ENCODE measurements at places on chromosomes 2 and 18.
A peak's percentile ranks its signal among the peaks of the same experiment; 100 is the strongest.

DNA sequence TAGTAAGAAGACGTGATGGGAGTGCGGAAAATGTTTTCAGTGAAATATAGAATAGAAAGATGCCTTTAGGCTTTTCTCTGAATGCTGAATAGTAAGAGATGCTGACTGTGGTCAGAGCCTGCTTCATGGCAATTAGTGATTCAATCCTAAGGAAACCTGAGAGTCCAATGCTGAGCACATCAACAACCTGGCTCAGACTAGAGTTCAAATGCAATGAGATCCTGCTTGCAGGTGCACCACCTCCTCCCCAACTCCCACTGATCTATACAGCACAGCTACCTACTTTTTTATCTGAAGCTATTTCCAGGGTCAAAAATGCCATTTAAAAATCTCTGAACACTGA is 65.4 kb downstream of the AAK1 start:
- no peak for DNase-seq

DNA sequence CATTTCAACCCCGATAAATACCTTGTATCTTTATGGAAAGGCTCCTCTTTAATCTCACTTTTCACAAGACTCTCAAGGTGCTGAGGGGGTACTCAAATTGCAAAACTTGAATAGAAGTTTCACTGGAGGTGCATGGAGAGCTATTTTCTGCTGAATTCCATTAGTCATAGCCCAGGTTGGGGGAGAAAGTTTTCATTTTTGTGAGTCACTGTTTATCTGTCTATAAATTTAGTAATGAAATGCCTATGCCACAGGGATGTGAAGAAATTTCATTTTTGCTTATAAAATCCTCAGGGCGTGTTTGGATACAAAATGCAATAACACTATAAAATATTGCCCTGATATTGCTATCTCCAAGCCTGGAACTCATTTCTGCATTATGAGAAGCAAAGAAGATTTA is 346.3 kb downstream of the LRATD1 start:
- DNase-seq: no peak

DNA sequence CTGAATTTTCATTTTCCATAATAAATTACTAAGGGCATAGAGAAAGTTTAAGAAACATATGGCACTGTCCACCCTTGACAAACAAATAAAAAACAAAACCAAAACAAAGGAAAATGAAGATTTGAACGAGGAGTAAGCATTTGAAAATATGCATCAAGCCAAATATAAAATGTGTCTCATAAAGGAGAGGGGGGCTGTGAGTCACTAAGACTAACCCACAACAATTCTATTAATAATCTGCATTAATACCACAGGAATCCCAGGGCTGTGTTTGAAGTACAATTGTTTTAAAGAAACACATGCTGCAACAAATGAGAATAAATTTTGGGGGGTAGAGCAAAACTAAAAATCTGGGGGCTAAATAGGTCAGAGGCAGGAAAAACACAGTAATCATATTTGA is 53.8 kb upstream of the STK17B start:
- no peak for DNase-seq

DNA sequence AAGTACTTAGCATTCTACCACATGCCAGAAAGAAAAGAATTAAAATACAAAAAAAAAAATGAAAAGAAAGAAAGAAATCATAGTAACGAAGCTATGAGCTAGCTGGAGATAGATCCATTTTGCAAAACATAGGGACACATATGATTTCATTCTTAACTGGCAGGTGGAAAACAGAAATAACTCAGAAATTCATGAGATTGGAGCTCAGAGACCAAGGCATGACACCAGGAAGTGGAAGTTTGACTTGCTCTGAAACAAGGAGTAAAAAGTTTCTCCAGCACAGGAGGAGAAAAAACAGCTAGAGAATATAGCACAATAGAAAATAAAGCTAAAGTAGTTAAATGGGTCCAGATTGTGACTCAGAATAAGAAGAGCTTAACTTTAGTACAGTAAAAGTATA is 278.1 kb downstream of the ZEB2 start:
- no peak for DNase-seq

DNA sequence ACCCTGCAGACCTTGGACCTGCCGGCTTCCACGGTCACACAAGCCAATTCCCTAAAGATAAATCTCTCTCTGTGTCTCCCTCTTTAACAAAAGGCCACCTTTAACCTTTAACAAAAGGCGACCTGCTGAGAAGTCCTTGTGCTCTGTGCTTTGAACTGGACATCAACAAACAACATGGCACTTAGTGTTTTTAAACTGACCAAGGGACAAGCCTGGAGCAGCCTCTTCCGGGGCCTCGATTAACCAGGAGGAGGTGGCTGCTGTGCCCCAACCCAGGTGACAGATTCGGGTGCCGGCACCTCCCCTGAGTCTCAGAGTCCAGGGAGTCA is 135.3 kb downstream of the RTP5 start:
- no peak for DNase-seq

DNA sequence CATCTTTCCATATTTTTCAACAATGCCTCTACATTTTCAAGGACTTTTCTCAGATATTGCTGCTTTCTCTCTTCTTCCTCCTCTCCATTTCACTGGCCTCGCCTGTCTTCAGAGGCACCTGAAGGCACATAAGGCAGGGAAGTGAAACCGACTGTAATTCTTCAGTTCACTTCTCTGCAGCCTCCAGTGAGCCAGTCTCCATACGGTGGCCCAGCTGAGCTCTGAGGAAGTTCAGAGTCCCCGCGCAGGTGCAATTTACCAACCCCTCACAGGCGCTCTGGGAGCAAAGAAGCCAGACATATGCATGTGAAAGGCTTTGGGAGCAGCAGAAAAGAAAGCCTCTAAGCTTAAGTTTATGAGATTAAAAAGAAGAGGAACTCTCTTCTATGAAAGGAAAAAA is 12.4 kb downstream of the KLHL14 start:
- no peak for DNase-seq

DNA sequence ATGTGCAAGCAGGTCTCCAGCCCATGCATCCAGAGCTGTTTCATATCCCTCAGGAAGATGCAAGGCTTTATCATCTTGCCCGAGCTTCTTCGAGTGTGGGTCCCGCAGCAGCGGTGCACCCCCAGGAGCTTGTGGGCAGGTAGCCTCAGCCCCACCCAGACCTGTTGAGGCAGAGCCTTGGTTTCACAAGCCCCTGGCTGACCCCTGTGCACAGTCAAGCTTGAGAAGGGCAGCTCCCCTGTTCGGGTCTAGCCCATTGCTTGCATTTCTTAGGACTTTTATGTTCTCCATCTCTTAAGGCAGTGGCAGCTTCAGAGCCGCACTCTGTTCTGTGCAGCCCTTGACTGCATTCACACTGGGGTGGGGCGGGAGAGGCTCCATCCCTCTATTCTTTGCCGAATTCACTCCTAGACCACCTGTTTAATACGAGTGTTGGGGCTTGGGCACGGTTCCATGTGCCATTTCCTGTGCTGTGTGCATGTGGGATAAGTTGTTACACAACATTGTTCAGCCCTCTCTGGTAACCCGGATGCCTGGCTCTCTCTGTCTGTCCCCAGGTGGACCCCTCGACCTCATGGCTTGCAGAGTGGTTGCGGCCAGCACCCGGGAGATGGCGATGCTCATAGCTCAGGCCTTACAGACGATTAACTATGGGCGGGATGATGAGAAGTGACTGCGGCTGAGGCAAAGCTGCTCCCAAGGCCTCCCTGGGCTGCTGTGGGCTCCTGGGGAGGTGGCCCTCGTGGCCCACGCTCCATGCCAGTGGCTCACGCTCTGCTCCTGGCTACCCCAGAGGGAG is 48.7 kb downstream of the IMPA2 start:
- no peak for DNase-seq

DNA sequence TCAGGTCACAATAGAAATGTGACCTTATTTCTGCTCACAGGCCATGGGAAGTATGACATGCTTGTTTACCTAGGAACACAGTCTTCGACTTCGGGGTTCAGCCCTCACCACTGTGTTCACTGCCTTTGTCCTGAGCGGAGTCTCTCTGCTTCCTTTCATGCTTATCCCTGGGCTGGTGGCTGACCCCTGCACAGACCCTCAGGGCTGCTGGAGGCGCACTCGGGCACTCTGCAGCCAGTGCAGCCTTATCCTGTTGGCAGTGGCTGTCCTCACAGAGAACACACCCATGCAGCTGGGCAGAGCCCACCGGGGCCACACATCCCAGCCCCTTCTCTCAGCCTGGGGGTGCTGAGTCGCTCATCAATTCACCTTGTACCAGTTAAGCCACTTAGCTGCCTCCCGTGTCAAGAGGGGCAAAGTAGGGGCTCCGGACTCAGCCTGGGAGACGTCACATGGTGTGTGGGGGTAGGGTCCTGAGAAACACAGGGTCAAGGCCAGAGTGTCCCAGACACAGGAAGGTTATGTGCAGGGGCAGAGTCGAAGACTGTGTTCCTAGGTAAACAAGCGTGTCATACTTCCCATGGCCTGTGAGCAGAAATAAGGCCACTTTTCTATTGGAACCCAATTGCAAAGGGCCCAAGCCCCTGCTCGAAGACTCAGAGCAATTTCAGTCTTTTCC is 107.5 kb downstream of the FAM210A start:
- DNase-seq: no peak

DNA sequence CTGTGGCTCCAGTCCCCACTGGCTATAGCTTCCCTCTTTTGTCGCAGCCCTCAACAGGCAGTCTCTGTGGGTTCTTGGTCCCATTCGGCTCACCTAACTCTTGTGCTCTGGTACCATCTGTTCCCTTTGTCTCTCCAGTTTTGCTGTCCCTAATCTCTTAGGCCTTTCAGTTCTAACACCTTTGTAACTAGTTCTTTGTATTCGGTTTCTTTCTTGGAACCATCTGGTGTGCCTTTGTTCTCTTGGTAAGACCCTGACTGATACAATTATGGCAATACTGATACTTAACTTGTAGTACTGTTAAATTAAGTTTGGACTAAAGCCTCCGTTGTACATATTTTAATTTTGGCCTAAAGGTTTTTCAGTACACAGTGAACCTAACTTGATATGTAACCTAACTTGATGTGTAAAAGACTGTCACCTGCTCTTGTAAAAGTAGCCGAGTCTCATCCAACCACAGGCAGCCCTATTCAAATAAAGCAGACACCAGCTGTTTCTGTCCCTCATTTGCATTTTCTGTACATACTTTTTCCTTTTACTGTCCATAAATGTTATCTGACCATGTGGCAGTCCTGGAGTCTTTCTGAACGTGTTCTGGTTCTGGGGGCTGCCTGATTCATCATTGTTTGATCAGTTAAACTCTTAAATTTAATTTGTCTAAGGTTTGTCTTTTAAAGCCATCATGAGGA is 4.8 kb upstream of the MRPL44 start:
- DNase-seq: peak; percentile 53

- DNase-seq: no peak
These were observed 363.7 kb upstream of the SPHKAP start for GRCh38 chr2:228545041-228545747.

DNA sequence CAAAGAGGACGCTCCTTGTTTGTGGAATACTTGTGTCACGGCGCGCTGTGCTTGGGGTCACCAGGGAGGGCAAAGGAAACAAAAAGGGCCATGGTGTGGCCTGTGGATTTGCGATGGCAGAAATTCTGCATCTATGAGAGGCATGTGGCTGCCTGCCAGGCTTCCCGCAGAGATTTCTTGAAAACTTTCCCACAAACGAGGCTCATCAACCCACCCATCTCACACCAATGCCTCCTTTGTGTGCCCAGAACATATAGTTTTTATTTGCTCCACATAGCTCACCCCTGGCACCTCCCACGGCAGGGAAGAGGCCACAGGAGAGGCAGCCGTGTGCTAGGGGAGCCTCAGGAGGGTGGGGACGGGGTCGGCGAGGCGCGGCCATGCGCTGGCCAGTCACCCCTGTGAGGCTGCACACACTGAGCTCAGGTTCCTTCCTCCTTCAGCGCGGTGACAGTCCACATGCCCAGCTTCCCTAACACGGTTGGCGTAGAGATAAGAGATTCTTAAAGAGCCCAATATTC is 100.3 kb downstream of the MBP start:
- no peak for DNase-seq

DNA sequence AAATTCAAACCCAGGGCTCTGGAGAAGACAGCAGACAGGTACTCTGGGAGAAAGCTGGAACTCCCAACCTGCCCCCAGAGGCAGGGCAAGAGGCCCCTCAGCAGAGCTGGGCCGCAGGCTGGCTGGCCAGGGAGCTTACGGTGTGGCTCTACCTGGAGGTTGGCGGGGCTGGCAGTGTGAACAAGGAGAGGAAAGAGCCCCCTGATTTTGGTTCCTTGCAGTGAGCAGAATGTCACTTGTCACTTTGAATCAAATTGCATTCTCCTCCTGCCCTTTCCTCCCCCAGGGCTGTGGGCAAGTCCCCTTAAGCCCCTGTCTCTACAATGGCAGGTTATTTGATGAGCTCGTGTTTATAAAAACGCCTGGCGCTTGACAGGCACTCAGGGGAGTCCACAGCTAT is 32.6 kb downstream of the MYO7B start:
- DNase-seq: no peak

DNA sequence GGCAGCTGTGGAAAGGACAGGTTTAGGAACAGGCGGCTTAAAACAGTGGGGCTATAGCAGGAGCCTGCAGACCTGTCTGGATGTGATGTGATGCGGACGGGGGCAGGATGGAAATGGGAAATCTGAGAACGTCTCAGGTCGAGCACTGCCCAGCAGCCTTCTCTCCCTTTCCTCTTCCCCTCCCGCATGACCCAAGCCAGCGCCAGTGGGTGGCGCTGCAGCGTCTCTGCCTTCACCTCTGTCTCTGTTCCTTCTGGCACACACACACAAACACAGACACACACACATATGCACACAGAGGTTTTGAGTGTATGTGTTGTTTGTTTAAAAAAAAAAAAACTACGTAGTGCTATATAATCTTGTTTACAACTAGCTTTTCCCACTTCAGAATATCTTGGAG is 82.0 kb upstream of the SLC66A3 start:
- no peak for DNase-seq

DNA sequence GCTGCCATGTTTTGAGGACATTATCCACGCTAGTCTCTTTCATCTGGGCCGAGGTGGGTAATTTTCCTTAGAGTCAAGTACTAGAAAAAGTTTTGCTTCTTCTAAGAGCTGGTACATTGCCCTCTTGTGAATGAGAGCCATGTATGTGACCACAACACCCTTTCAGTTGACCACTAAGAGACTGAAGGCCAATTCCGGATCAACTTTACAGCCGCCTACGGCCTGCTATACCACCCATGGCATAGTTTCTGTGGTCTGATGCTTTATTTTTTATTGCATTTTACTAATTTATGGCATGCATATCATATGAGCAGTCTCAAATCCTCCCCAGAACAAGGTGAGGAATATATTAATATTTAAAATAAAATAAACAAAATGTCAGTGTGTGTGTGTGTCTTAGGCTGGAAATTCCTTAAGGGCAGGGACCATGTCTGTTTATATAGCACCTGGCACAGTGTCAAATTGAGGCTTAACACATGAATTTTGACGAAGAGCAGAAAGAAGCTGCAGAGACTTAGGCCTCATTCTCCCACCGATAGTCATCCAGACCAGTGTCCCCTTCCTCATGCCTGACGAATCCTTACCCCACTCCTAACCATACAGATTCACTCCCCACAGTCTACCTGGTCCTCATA is 35.4 kb downstream of the PSD4 start:
- DNase-seq: no peak

GRCh38 chr2:26838121-26838906 is 9.6 kb upstream of the DPYSL5 start:
- no peak for DNase-seq

DNA sequence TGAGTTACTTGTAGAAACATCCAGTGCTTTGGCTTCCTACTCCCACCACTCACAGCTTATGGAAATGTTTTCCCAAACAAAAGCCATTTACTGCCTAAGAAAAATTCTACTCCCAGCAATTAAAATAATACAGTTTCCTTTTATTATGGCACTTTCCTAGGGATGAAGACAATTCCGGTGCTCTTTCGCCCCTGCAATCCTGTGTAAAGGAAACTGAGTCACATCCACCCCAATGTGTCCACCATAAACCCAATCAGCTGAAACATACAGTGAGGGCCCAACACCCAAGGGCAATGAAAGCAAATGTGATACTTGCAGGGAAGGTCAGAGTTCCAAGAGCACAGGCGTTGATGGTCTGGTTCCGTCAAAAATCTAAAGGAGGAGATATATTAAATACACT is 62.0 kb upstream of the ST3GAL5 start:
- no peak for DNase-seq

All from DMS 273 treated with DMSO at 0.1 percent for 48 hours (cell line).